ENCODE measurements at places on chromosomes 11 and 22.

- DNase-seq, result no peak
These were observed 14.5 kb downstream of the PCSK7 start for GRCh38 chr11:117217141-117218084.

- no peak for DNase-seq
These were observed 1.7 kb downstream of the ADAMTS15 start for GRCh38 chr11:130449996-130450769.

DNA sequence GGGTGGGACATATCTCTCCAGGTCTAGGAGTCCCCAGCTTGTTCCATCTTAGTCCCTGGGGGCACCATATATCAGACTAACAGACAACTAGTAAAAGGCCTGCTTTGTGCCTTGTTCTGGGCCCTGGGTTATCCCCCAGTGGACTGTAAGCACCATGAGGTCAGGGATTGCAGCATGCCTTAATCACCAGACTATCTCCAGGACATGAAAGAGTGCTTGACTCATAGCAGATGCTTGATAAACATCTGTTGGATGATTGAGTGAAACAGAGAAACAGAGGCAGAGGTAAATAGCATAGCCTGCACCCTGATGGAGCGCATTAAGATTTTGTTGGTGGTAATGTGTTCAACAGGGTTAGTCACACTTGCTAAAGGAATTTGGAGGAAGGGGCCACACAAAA is 94.1 kb downstream of the MICAL2 start:
- no peak for DNase-seq

- no peak for DNase-seq
These were observed 72.3 kb downstream of the RSF1 start for GRCh38 chr11:77748266-77748665.

DNA sequence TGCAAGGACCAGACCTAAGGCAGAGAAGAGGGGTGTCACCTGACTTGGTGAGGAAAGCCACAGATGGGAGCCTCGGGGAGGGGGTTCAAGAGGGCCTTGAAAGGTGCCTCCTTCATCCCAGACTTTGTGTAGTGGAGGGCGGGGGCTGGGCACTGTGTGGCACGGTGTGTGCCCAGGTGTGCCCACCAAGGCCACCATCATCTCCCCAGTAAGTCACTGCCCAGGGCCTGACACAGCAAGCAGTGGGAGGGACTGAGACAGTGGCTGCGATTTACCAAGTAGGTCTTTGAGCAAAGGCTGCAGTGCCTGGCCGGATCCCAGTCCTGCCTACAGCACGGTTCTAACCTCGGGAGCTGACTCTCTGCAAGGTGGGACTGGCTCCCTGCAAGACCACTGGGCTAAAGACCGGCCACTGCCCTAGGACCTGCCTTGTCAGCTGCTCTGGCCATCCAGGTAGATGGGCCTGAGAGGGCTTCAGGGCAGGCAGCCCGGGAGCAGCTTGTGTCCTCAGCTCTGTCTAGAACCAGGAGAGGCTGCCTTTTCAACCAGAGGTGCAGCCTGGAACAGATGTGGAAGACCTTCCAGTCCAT is 1.4 kb downstream of the OSM start:
- no peak for DNase-seq

DNA sequence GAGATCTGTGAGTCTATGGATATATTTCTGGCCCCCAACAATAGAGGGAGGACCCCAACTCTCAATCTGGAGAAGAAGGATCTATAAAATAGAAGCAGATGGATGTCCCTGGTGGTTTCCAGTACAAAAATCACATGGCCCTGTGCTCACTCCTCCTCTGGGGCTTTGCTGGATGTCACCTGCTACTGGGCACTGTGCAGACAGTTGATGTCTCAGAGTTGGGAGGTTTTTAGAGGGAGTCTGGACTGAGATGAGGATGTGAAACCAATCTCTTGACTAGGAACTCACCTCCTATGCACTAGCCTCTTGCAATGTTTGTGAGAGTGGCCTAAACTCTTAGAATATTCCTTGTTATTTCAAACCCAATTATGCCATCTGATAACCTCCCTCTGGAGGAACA is 107.2 kb downstream of the SCN3B start:
- DNase-seq, result no peak

DNA sequence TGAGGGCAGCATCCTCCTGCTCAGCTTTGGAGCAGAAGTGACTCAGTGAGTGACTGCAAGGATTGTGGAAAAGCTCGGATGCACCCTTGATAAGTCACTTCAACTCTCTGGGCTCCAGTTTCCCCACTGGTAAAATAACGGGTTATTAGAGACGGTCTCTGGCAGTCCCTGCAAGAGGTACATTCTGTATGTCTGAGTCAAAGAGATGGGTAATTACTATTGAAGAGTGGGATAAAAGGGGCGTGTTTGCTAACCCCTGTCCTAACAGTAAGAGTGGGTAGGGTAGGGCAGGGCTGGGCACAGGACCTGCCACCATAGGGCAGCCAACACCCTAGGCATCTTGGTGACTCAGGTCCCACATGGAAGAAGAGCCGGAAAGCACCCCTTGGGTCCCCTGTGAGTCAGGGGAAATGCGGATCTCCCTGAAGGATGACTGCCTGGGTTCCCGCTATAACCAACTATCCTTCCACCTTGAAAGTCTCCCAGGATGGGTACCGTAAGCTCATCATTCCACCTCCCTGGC is 7.3 kb upstream of the AHNAK start:
- no peak for DNase-seq

GRCh38 chr11:121082670-121083069 is 18.4 kb upstream of the TECTA start:
- no peak for DNase-seq

- DNase-seq, result no peak
These were observed 33.3 kb downstream of the HIRA start for GRCh38 chr22:19398206-19398605.

DNA sequence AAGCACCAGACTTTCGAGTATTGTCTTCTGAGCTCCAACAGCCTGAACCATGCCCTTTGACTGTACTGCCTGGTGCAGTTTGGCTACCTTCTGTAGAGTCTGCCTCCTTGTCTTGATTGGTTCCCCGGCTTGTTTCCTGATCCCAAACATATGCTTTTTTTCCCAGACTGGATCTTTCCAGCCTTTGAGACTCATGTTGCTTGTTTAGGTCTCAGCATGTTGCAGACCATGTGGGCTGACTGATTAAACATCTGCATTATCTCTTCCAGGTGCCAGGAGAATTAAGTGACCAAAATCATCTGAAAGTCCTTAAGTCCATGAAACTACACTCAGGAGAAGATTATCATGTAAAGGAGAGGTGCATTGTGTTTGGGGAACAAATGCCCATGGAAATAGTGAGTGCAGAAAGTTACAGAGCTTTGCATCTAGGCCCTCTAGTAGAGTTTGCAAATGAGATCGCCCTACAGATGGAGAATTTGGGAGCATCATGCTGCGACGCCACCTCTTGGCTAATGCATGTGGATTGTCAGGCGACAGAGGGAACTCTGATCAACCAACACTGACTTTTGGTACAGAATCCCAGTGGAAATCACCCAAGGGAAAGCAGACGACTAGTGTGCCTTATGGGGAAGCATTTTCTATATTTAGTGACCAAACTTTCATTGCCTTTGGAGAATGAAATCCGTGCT is 188.8 kb downstream of the BLID start:
- no peak for DNase-seq

DNA sequence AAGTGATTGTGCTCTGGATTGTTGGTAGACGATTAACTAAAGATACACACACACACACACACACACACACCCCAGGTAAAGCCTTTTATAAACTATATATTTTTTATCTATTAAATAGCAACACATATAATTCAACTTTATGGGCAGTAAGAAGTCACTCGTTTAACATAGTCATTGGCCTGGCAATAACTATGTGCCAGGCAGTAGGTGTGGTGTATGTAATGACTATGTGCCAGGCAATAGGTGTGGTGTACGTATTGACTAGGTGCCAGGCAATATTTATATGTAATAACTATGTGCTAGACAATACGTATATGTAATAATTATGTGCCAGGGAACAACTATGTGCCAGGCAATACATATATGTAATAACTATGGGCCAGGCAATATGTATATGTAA is 40.0 kb upstream of the TENM4 start:
- no peak for DNase-seq

GRCh38 chr11:63889344-63889743 is 27.6 kb downstream of the RCOR2 start:
- no peak for DNase-seq

- no peak for DNase-seq
These were observed 74.5 kb upstream of the CSNK2A3 start for GRCh38 chr11:11427542-11427941.

DNA sequence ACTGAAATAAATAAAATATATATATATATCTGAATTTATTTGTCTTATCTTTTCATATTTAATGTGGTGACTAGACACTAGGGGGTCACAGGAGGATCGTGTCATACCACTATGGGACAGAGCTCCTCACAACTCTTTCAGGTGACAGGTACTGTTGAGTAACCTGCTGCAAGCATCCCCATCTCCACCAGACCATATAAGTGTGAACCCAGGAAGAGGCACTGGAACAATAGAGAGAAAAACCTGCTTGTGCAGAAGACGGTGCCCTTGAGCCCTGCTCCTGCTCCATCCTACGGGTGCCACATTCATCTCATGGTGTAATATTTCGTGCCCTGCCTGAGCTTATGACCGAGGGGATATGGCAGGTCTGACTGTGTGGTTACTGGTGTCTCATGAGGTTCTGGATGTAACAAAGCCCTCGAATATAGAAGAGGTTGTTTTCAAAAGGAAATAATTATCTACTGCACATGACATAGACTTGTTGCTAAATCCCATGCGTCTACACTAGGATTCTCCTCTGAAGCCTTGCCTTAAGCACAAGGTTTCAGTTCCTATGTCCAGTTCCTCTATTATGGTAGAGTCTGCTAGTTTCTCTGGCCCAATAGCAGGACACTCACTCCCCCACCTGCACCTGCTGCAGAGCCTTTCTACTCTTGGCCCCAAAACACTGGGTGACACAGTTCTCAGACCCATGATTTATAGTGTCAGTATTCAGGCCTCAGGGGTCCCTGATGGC is 70.4 kb downstream of the GGTLC2 start:
- DNase-seq, result no peak

DNA sequence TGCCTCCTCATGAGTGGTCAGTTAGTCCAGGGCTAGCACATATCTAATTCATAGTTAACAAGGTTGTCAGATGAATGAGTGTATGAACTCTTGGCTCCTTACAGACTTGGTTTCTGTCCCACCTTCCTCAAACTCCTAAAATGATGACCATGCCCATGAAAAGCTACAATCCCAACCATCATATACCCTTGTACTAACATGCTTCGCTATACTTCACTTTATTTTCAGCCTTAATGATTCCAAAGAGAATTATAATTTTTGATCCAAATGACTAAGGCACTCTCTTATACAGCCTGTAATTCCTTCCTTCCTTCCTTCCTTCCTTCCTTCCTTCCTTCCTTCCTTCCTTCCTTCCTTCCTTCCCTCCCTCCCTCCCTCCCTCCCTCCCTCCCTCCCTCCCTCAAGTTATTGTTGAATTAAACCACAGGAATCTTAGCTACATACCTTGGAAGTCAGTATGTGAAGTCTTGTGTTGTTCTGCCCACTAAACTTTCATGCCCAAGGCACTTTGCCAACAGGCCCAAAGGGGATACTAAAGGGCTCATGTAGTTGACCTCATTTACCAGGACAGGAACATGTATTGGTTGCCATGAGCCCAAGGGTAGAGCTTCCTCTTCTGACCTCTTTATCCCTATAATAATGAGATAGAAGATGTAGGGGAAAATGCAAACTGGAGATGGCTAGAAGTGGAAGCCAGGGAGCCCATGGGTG is 37.4 kb downstream of the CALCA start:
- DNase-seq, result no peak

DNA sequence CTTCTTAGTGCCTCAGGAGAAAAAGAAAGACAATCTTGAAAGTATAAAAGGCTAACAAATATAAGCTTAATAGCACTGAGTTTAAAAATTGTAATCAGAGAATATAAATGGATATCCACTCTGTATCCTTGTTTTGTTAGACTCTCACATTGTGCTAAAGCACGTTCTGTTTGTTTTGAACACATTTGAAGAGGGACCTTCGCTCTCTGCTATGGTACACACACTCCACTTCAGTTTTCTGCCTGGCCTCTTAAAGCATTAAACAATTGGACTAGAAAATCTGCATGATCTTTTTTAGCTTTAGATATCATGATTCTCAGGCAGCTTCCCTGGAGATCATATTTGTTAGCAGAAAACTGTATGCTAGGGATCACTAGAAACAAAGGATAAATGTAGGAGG is 40.3 kb upstream of the PGR start:
- no peak for DNase-seq

DNA sequence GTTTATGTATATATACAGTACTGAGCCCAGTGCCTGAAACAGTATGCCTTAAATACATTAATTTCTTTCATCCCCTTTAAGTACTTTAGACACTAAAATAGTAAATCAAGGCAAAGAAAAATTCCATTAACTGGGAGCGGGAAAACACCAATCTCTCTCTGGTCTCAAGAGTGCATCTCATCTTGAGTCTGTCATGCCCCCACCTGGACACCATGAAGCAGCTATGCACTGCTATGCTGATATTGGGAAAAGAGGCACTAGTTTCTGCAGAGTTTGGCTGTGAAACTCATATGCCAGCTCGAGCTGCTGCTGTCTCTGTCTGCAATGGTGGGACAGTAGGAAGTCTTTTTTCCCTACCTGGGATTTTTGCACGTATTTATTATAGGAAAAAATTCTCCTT is 754.4 kb upstream of the RAG2 start:
- DNase-seq, result no peak

GRCh38 chr22:39991159-39991860 is 3.4 kb upstream of the FAM83F start:
- DNase-seq, result no peak

GRCh38 chr22:21101877-21102638 is 56.3 kb downstream of the LRRC74B start:
- DNase-seq, result no peak

- DNase-seq, result no peak
These were observed 48.2 kb downstream of the BSX start for GRCh38 chr11:122933416-122933815.

GRCh38 chr22:18113680-18114394 is 3.2 kb downstream of the TUBA8 start:
- no peak for DNase-seq

DNA sequence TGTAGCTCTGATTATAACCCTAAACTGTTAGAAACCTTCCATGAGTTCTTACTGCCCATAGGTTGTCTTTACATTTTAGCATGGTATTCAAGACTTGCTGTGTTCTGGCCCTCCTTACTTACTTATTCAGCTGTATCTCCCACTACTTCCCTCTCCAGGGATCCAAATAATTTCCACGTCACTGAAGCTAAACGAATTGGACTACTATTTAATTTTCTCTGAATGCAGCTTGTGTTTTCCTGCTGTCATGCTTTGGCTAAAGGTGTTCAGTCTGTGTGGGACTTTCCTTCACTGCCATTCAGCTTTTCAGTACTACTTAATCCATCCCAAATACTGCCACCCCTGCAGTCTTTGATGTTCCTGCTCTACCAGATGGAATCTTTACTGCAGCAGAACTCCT is 88.3 kb downstream of the UVRAG start:
- DNase-seq, result no peak

GRCh38 chr11:31492320-31492913 is 17.0 kb downstream of the IMMP1L start:
- DNase-seq, result no peak

GRCh38 chr11:132032555-132032954 is 662.1 kb downstream of the NTM start:
- DNase-seq, result no peak

GRCh38 chr22:21961886-21962654 is 9.4 kb upstream of the PPM1F start:
- DNase-seq, result no peak

GRCh38 chr11:17063171-17064002 is 14.1 kb downstream of the RPS13 start:
- no peak for DNase-seq

GRCh38 chr22:20957683-20958431 is 9.2 kb upstream of the AIFM3 start:
- DNase-seq, result no peak

Data from activated CD8-positive, alpha-beta memory T cell treated with anti-CD3 and anti-CD28 coated beads for 48 hours (primary cell).